ENCODE measurements at places on chromosomes 2 and 18.

GRCh38 chr18:8944871-8945245 lies 157.6 kb upstream of the NDUFV2 start:
- DNase-seq: no peak

GRCh38 chr2:35929551-35929950 lies 426.0 kb upstream of the CRIM1 start:
- DNase-seq: no peak

DNA sequence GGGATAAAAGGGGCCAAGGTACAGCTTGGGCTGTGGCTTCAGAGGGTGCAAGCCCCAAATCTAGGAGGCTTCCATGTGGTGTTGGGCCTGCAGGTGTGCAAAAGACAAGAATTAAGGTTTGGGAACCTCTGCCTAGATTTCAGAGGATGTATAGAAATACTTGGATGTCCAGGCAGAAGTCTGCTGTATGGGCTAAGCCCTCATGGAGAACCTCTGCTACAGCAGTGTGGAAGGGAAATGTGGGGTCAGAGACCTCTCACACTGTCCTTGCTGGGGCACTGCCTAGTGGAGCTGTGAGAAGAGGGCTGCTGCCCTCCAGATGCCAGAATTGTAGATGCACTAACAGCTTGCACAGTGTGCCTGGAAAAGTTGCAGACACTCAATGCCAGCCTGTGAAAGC lies 880.6 kb upstream of the ID2 start:
- DNase-seq: no peak

GRCh38 chr2:176454893-176455815 lies 185.9 kb downstream of the MTX2 start:
- peak; percentile 49 for DNase-seq

GRCh38 chr18:37578886-37579513 lies 13.4 kb upstream of the CELF4 start:
- DNase-seq: no peak

- DNase-seq: no peak
Observed at GRCh38 chr18:30730915-30731314, 311.6 kb downstream of the DSC3 start.

DNA sequence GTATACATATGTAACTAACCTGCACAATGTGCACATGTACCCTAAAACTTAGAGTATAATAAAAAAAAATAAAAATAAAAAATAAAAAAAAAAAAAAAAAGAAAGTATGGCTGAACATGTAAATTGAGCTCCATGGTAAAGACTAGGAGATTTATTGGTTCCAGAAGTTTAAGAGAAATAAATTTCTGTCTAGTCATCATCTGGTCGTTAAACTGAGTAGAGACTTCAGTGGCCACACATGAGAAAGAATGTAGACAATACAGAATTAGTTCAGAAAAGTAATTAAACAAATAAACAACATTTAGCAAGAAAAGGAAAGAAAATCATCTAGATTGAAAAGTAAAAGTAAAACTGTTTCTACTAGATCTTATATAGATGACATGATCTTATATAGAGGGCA lies 12.4 kb upstream of the KCNE4 start:
- DNase-seq: no peak

DNA sequence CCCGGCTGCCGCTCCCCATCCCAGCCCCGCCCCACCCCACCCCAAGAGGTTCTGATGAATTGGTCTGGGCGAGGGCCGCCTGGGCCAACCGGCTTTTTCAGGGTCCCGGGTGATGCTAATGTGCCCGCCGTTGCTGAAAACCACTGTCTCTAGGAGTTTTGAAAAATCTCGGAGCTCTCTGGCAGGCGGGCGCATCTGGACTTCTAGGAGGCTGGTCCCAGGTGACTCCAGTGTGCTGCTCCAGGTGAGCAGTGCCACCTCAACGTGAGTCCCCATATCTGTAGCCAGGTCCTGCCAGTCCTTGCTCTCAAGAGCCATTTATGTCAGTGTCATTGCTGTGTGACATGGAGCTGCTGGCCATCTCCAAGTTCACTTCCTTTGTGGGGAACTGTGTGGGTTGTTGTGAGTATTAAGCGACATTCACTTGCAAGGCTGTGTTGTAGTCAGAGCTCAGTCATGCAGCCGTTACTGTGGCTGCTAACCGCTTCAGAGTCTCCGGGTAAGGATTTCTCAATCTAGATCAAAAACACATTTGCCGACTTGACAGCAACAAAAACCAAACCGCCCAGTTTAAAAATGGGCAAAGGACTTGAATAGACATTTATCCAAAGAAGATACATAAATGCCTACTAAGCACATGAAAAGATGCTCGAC lies at the start of gene RFX8:
Gene RFX8 (minus strand): TSS at position 382 of the 654 bp plus-strand sequence. CDS start 8,264 bp downstream, outside the sequence.
- DNase-seq: no peak

GRCh38 chr2:38155-38554 lies 8.2 kb downstream of the FAM110C start:
- no peak for DNase-seq

DNA sequence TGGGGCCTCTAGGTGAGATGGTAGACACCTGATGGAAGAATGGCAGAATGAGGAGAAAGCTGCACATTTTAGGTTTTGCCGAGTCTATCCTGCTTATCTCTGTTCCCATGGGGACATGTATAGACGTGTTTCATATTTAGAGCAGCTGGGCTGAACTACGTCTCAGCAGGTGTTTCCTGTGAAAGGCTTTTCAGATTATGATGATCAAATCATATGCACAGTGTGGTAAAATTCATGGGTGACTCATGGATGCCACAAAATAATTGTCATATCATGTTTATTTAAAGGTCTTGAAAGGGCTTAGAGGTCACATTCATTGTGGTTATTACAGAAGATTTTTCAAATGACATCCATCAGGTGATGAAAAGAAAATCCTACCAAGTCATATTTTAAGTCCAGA lies 90.5 kb downstream of the ICOS start:
- DNase-seq: no peak

All from stimulated activated CD8-positive, alpha-beta memory T cell treated with anti-CD3 and anti-CD28 coated beads, Interleukin-7, amount 100 ng/mL, for 48 hours (primary cell).